ENCODE measurements at places on chromosomes 4 and X. TPM values are rescaled to one million over a fixed set of nuclear protein-coding genes. Genes with fewer than 3 reads are reported as not detected.

DRD5 gene
- total RNA-seq: not detected

ZXDB gene
- 8.6 TPM for total RNA-seq

TMEM31 gene
- not detected for total RNA-seq

LAMP2 gene
- 41.8 TPM for total RNA-seq

GLOD5 gene
- not detected for total RNA-seq

SPANXN3 gene
- total RNA-seq: not detected

WAS gene
- total RNA-seq: 146 TPM

GRCh38 chrX:41490446-41490845, 43.3 kb downstream of the NYX start:
- peaks cover 3% of the 10 kb centered on the region for H3K27me3 ChIP-seq
- H3K4me1 ChIP-seq: no peaks in the 10 kb centered on the region
- DNase-seq: no peak

- H3K27me3 ChIP-seq: no peaks in the 10 kb centered on the region
- H3K4me3 ChIP-seq: peak overlapping the region; percentile 99
- H3K4me1 ChIP-seq: peaks cover 13% of the 10 kb centered on the region
These were observed 797 bp downstream of the TXLNG start for GRCh38 chrX:16786791-16787735.

DNA sequence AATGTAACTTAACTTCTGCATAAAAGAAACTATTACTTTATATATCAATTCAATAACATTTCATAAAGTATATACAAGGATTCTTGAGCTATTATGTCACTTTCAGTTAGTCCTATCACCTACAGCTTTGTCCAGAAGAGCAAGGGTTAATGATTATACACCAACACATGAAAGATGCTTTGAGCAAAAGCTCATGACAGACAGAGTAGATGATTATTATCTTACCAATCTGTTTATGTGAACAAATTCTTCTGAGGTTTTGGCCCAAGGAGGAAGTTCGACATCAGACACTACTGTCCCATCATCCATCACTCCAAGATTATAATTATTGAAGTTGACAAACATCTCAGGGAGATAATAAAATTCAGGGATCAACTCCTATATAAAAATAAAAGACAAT, 166.7 kb upstream of the MAB21L2 start:
- H3K4me1 ChIP-seq: no peaks in the 10 kb centered on the region
- no peak overlapping the region for H3K4me3 ChIP-seq
- H3K27ac ChIP-seq: no peak overlapping the region

GRCh38 chr4:76673362-76673761, 224.6 kb downstream of the SOWAHB start:
- H3K4me3 ChIP-seq: no peak overlapping the region
- no peak overlapping the region for H3K27ac ChIP-seq
- no peaks in the 10 kb centered on the region for H3K36me3 ChIP-seq
- DNase-seq: no peak
- H3K27me3 ChIP-seq: peaks cover 12% of the 10 kb centered on the region

- no peak for DNase-seq
- no peak overlapping the region for H3K27ac ChIP-seq
- H3K36me3 ChIP-seq: no peaks in the 10 kb centered on the region
- H3K4me1 ChIP-seq: no peaks in the 10 kb centered on the region
These were observed 64.3 kb upstream of the EMCN start for GRCh38 chr4:100582146-100582545.

- H3K4me1 ChIP-seq: no peaks in the 10 kb centered on the region
- H3K27me3 ChIP-seq: peaks cover 3% of the 10 kb centered on the region
- H3K36me3 ChIP-seq: no peaks in the 10 kb centered on the region
- no peak overlapping the region for H3K4me3 ChIP-seq
- peak; percentile 27 for DNase-seq
These were observed 5.3 kb downstream of the NAT8L start for GRCh38 chr4:2064276-2064991.

DNA sequence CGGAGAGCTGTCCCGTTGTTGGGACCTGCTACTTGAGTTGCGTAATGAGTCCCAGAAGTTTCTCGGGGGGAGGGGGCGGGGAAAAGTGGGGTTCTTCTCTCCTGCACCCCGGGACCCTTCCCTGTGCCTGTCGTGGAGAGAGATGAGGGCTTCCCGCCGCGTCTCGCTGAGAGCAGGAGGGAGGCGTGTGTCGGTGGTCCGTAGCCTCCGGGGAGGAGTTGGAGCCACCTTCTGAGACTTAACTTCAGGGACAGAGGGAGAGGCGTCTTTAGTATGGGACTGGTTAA, 698 bp downstream of the AFF1 start:
- peak overlapping the region; percentile 91 for H3K4me3 ChIP-seq
- no peak for DNase-seq
- peaks cover 7% of the 10 kb centered on the region for H3K36me3 ChIP-seq
- H3K27me3 ChIP-seq: no peaks in the 10 kb centered on the region

DNA sequence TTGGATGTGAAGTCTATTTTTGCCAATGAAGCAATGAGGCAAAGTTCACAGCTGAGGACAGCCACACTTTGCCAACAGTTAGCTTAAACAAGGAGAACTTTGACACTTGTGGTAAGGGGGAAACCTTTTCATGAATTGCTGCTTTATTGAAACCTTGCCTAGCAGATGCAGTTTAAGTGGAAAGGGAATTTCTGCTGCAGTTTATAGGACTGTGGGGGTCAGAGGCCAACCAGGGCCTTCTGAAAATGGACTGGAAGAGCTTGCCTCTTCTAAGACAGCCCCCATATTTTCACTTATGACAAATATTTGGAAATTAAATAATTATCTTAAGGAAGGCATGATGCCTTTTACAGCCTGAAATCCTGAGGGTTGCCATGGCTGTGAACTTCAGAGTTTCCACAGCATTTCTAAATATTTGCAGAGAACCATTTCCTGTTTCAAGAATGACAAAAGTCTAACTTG, 550.3 kb downstream of the RAB28 start:
- no peaks in the 10 kb centered on the region for H3K27me3 ChIP-seq
- no peak for DNase-seq
- H3K4me3 ChIP-seq: no peak overlapping the region
- no peak overlapping the region for H3K27ac ChIP-seq

DNA sequence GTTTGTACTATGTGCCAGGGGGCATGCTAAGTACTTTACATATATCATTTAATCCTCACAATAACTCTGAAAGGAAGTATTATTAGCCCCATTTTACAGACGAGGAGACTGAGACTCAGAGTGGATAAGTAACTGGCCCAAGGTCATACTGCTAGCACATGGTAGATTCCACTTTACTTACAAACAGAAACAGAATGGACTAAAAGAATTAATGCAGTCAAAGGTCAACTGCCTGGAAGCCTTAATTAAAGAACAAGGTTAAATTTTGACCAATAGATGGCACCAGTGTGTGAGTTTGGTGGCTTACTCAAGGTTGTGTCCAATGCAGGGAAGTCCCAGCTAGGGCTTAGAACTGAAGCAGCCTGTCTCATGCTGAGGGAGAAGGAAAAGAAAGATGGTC, 4.7 kb downstream of the RIPPLY1 start:
- no peak overlapping the region for H3K27ac ChIP-seq
- no peak overlapping the region for H3K4me3 ChIP-seq
- no peak for DNase-seq
- H3K36me3 ChIP-seq: no peaks in the 10 kb centered on the region

DNA sequence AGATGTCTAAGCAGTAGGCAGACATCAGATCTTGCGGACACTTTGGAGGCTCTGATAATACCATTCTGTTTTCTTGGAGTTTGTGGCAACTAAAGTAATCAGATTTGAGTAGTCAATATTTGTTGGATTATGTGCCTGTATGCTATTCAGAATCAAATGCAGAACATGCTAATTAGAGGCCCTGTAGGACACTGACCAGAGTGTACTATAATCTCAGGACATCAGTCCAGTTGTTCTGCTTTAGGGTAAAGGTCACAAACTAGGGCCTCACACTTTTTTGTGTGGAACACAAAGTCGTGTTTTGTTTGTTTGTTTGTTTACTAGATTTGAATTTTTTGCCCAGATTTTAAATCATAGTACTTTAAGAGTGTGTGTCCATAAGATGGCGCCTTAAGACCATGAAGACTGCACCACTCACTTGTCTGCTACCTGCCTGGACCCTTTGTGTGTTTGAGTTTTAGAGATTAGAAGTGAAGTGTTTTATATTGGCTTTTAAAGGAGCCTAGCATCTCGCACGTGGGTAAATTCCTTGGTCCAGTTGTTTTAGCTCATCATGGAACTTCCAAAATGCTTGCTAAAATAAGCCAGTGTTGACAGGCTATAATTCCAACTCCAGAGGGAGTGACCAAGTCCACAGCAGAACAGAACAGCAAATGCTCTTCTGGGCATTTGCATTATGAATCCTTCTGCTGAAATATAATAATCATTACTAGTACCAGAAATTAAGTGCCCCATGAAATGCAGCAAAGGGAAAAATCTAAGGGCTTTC, 34.7 kb downstream of the IL13RA1 start:
- H3K27me3 ChIP-seq: no peaks in the 10 kb centered on the region
- H3K4me1 ChIP-seq: no peaks in the 10 kb centered on the region
- no peaks in the 10 kb centered on the region for H3K36me3 ChIP-seq
- no peak overlapping the region for H3K27ac ChIP-seq
- no peak overlapping the region for H3K4me3 ChIP-seq

- no peak overlapping the region for H3K27ac ChIP-seq
- peaks cover 2% of the 10 kb centered on the region for H3K36me3 ChIP-seq
- peak overlapping the region; percentile 33 for H3K4me3 ChIP-seq
- H3K4me1 ChIP-seq: peaks cover 12% of the 10 kb centered on the region
- no peak for DNase-seq
- H3K27me3 ChIP-seq: peaks cover 2% of the 10 kb centered on the region
These were observed 48.6 kb upstream of the EMCN start for GRCh38 chr4:100566396-100566795.

DNA sequence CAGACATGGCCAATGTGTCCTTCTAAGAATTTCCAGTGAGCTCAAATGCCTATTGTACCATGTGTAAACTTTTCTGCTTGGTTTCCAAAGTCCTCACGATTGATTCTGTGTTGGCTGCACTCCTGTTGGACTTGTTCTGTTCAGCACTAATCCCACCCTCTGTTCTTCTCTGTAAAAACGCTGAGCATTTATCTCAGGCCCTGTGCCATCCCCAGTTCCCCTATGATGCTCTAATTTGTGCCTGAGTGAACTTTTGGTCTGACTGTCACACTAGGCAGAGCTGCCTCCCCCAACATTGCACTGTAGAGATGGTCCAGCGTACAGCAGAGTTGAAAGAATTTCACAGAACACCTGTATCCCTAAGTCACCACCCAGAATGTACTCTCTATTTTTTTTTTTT, 76.1 kb upstream of the STS start:
- peaks cover 13% of the 10 kb centered on the region for H3K36me3 ChIP-seq
- no peak for DNase-seq
- H3K4me3 ChIP-seq: no peak overlapping the region
- H3K27ac ChIP-seq: no peak overlapping the region

DNA sequence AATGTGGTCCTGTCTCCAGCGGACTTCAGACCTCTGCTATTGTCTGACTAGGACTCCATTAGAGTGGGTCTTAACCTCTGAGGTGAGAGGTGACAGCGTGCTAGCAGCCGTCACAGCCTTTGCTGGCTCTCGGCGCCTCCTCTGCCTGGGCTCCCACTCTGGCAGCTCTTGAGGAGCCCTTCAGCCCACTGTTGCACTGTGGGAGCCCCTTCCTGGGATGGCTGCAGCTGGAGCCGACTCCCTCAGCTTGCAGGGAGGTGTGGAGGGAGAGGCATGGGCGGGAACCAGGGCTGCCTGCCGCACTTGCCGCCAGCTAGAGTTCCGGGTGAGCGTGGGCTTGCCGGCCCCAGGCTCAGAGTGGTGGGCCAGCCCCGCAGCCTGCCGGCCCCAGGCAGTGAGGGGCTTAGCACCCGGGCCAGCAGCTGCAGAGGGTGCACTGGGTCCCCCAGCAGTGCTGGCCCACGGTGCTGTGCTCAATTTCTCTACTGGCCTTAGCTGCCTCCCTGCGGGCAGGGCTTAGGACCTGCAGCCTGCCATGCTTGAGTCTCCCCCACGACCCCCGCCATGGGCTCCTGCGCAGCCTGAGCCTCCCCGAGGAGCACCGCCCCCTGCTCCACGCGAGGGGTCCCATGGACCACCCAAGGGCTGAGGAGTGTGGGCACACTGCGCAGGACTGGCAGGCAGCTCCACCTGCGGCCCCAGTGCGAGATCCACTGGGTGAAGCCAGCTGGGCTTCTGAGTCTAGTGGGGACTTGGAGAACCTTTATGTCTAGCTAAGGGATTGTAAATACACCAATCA, 163.4 kb upstream of the ITM2A start:
- H3K36me3 ChIP-seq: no peaks in the 10 kb centered on the region
- no peak overlapping the region for H3K4me3 ChIP-seq
- no peaks in the 10 kb centered on the region for H3K27me3 ChIP-seq
- no peak for DNase-seq
- no peak overlapping the region for H3K27ac ChIP-seq
